NCI-H1048 (cell line): ENCODE measurements at places on chromosomes 7 and 10.
A peak's percentile ranks its signal among the peaks of the same experiment; 100 is the strongest.

DNA sequence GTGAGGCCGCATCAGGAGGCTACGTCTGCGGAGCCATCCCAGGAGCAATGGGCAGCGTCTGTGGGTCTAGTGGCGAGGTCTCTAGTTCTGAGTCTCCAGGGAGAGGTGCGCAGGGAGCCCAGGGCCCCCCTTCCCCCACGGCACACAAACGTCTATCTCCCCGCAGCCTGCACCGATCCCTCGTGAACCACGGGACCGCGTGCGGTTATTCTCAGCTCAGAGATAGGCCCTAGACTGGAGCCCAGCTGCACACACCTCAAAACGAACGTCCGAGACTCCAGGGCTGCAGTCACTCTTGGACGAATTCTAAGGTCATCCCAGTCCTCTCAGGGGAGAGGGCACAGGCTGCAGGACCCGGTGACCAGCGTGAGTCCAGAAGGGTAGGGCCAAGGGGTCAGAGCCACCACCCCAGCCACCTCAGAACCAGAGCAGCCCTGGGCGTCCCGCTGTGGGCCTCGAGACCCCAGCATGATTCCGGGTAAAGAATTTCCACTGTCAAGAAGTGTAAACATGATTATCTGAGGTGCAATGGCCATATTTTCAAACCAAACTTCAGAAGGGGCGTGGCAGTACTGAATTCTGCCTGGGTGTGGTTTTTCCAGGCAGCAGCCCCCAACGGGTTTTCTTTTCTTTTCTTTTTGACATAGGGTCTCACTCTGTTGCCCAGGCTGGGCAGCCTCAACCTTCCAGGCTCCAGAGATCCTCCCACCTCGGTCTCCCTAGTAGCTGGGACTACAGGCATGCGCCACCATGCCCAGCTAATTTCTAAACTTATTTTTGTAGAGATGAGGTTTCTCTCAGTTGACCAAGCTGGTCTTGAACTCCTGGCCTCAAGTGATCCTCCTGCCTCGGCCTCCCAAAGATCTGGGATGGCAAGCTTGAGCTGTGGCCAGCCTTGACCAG, 57.5 kb downstream of the PWWP2B start:
- DNase-seq = no peak

DNA sequence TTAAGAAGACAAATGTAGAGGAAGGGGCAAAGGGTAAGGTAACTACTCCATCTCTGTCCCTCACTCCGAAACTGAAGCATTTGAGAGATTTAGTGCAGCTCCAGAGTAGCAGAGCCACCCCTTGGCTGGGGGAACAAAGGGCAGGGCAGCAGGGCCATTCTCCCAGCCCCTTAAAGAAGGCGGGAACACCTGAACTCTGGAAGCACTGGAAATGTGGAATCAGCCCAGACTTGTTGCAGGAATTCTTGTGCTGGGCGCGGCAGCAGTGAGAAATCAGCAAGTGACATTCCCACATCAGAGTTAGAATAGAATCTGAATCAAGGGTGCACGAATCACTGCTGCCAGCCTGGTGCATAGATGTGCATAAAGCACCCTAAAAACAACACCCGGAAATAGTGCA, 34.4 kb upstream of the GRM8 start:
- DNase-seq = no peak

- DNase-seq = no peak
Measured at GRCh38 chr7:131173145-131173890, 154.4 kb upstream of the MKLN1 start.

- DNase-seq = peak; percentile 59
Measured at GRCh38 chr7:149871576-149871975, 2.2 kb upstream of the ATP6V0E2 start.

DNA sequence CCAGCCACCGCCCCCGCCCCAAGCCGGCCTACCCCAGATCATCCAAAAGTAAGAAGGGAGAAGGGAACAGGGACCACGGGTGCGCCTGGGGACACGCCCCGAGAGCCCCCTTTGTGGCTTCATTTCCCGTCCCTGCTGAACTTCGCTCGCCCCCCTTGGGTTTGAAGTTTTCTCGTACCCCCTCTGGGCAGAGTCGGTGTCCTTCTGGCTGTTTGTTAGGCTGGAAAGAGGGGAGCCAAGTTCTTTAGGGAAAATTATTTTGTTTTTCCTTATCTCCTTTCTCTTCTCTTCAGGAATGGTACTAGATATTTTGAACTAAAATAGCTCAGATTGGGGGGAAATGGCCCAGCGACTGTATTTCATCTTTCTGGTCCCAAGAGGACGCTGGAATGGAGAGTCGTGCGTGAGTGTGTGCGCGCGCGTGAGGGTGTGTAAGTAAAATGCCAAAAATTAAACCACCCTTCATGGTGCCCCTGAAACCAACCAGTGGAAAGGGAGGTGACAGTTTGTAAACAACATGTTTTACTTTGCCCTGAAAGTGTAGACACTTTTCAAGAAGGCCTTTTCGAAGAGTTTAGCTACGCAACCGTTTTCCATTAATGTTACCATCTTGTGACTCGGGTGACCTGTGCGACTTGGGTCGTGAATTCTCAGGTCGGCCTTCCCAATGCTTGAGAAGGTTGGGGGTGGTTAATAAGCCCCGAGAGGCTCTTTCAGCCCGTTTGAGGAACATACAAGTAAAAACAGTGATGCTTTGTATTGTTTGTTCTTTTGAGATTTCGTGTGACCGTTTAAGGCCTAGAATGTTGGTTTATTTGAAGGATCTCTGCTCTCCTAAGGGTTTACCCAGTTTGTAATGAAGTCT, 694 bp downstream of the RBM20 start:
- DNase-seq = no peak

GRCh38 chr10:52956861-52957260, 184.3 kb upstream of the MBL2 start:
- no peak for DNase-seq

GRCh38 chr7:6032167-6032566, 991 bp downstream of the ANKRD61 start:
- DNase-seq = no peak

GRCh38 chr7:28999895-29000716, 42.0 kb upstream of the TRIL start:
- DNase-seq = no peak

DNA sequence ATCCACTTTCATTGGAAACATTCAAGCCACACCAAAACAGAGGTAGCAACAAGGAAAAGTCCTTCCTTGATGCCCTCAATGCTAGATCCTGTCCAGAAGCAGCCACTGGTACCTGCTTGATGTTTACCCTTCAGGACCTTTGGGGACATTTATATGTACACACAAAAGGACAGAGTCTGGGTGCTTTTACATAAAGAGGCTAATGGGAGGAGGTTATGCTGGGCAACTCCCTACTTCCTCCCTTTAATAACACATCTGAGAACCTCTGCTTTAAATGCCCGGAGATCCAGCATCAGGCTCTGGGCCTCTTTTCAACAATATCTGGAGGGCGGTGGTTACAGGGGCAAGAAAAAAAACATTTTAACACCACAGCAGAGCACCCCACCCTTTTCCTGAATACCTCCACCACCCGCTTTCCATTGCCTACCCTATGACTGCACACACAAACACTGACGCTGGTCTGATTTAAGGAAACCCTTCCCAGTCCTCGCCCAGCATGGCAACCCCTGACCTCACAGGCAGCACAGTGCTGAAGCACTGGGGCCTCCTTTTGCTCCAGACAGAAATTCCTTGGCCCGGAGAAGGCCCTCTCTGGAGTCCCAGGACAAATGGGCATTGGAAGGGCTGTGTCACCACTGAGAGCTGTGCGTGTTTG, 39.3 kb upstream of the DUSP5 start:
- DNase-seq = no peak

DNA sequence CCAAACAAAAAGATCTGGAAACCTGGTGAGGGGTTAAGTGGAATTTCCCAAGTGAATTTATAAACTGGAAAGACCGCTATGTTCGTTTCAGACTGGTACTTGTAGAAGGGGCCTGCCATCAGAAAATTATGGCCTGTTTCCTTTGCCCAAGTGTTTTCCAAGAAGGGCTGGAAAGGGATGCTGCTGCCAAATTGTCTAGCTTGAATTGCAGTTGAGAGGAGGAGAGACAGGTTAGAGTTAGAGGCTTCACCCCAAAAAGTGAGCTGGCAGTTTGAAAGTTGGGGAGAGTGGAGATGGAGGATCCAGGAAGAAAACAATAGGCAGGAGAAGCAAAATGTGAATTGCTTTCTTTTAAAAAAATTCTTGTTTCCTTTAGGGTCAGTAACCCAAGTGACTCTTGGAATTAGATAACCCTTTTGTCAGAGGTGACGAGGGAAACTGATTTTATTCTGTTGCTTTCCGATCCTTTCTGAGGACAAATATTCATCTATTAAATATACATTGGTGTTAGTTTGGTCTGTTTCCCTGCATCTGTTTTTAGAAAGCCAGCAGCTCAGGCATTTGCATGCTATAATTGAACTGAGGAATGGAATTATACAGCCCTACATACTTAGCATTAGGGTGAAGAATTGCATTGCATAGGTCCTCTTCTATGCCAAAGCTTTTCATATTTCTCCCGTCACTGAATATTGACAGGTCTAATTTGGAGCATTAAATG, 82.5 kb upstream of the PRR15 start:
- no peak for DNase-seq

DNA sequence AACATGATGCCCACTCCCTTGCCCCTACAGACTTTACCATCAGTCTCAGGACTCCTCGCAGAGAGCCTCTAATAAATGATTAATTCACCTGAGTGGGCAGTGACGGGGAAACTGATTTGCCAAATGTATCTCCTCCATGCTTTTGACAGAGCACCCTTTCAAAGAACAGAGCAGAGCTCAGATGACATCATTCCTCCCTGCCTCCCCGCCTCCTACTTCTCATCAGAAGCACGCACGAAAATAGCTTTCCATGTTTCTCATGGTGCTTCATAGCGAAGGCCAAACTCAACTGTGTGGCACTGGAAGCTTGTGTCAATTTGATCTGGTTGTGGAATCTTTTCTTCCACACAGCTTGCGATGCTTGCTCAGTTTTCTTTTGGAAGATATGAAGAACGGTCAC, 442.5 kb downstream of the RPS24 start:
- DNase-seq = no peak

GRCh38 chr10:21264271-21264670, 261.2 kb downstream of the SKIDA1 start:
- DNase-seq = no peak

- no peak for DNase-seq
Measured at GRCh38 chr7:33745934-33746333, 159.4 kb upstream of the BMPER start.

DNA sequence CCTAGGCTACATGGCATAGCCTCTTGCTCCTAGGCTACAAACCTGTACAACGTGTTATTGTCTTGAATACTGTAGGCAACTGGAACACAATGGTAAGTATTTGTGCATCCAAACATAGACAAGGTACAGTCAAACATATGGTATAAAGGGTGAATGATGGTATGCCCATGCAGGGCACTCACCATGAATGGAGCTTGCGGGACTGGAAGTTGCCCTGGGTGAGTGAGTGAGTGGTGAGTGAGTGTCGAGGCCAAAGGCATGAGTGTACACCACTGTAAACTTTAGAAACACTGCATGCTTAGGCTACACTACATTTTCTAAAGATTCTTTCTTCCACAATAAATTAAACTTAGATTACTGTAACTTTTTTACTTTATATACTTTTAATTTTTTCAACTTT, 165.7 kb downstream of the PARD3 start:
- DNase-seq = no peak

DNA sequence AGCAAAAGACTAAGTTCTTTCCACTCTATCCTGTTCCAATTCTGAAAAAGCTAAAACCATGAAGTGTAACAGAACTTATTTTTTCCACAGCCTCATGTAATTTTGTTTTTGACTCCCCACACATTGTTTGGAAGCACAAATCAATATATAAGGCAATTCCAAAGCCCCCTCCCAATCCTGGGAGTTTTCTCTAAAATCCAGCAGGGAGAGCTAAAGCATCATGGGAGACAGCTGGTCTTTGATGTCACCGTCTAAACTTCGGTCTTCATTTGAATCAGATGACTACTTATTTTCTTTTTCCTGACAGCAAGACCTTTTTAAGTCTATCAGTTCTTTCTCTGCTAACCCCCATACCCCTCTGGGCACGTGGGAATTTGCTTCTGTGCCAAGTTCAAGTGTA, 33.3 kb upstream of the PON1 start:
- DNase-seq = no peak

GRCh38 chr10:92045641-92046106, 122.1 kb downstream of the BTAF1 start:
- DNase-seq = no peak

GRCh38 chr7:155798673-155799439, 13.4 kb downstream of the SHH start:
- DNase-seq = no peak

DNA sequence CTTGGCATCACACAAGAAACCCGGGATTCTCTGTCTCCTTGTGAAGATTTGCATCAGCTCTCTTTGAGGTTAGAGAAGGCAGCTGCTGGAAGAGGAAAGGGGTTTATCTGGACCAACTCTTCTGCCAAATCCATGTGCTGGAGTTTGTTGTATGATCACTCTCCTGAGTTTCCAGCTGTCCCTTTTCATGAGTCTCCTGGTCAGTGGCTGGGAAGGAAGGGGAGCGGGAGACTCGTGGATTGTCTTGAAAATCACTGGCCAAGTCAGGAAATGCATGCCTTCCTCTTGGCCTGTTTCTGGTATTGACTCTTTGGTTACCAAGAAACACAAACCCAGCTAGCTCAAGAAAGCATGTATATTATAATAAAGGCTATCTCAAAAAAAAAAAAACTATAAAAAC, 38.8 kb downstream of the TACR2 start:
- DNase-seq = no peak
